MG63 (cell line): ENCODE measurements at places on chromosomes 4 and X. TPM values are rescaled to one million over a fixed set of nuclear protein-coding genes. Genes with fewer than 3 reads are reported as not detected.

GRCh38 chr4:26736621-26737020 is 124.0 kb upstream of the STIM2 start:
- no peak for DNase-seq

- peak; percentile 48 for DNase-seq
Measured at GRCh38 chrX:31483336-31483735, 411.5 kb upstream of the FTHL17 start.

The KLHL4 gene
- total RNA-seq = 1.4 TPM in 1 of 2 replicates, not detected in the other

- no peak for DNase-seq
Measured at GRCh38 chrX:118644378-118644777, 83.0 kb upstream of the IL13RA1 start.

The GAGE10 gene
- total RNA-seq = not detected in 2 replicates

GRCh38 chr4:8701126-8702019 is 108.8 kb downstream of the CPZ start:
- DNase-seq = no peak

The AKAP4 gene
- not detected in 2 replicates for total RNA-seq

The CT83 gene
- not detected in 2 replicates for total RNA-seq

GRCh38 chr4:75745161-75745560 is 20.8 kb downstream of the USO1 start:
- DNase-seq = no peak

The GSX2 gene
- not detected in 2 replicates for total RNA-seq

DNA sequence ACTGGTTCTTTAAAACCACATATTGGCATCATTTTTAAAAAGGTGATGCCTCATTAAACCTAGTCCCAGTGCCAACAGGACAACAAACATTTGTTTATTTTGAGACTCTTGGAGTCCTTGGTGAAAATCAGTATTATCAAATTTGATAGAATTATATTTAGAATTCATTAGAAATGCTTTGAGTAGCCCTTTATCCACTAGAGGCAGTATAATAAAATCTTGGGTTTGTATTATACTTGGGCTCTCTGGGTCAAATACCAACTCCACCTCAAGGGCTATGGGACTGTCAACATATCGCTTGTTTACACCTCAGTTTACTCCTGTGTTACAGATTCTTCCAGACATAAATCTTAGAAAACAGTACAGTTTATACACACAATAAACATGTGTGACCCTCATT is 335.7 kb upstream of the FSTL5 start:
- DNase-seq = no peak

The NHSL2 gene
- total RNA-seq = not detected in 2 replicates

The GAGE12E gene
- not detected in 2 replicates for total RNA-seq

The XKRX gene
- not detected in 2 replicates for total RNA-seq

DNA sequence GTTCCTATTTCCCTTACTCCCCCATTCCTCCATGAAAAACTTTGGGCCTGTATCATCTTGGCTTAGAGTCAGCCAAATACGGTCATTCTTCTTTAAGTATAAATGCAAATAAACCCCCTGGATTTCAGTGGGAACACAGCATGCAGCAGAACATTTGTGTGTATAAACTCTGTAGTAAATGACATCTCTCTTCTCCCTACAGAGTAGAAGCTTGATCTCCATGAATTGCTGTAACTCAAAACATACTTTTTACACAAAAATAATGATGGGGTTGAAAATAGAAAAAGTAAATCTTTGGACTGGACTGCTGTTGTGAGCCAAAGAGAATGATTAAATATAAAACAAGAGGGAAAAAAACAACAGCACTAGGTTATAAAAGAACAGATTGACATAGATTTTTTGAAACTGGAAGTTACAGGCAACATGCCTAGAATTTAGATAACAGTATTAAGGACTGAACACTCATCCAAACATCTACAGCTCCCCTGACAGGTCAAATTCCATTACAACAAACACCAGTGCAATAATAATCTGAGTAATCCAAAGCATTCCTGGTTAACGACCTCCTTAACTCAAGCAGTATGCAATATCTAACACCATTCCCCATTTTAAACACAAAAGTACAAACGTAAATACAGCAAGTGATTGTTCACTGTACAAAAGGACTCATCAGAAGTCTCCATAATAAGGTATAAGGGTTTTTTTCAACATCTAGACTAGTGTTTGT is 30.7 kb downstream of the TSPAN5 start:
- DNase-seq = no peak

DNA sequence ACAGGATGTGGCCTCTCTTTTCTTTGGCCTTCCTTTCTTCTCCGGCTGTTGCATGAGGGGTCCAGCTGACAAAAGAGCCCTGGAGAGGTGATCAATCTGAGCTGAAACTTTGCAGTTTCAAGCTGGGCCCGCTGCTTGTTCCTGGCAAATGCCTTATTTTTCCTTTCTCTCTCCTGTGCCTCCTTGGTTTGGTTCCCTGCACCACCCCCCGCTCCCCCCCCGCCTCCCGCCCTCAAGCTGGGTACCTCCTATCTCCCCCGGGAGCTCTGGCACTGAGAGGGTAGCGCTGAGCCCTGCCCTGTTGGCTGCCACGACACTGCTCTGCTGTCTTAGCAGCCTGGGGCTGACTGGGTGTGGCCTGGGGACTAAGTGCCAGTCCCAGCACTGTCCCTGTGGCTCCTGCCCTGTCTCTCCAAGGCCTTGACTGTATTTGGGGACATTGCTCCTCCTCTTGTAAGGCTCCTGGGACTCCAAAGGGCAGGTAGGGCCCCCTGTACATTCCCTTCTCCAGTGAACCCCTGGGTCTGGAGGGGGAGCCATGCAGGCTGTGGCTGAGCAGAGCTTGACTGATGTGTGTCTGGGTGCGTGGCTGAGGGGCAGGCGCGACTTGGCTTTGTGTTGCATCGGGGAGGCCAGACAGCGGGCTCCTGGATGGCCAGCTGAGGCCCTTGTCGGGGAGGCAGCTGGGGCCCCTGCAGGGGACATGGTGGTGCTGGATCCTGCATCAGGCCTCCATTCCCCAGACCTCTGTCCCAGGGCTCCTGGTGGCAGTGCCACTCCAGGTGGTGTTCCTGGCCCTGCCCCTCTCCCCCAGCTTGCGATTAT is 1.1 kb downstream of the PLXNA3 start:
- peak; percentile 22 for DNase-seq

GRCh38 chr4:130044788-130045531 is 949.0 kb downstream of the C4orf33 start:
- no peak for DNase-seq

The EPGN gene
- not detected in 2 replicates for total RNA-seq

The UGT2B17 gene
- not detected in 2 replicates for total RNA-seq

DNA sequence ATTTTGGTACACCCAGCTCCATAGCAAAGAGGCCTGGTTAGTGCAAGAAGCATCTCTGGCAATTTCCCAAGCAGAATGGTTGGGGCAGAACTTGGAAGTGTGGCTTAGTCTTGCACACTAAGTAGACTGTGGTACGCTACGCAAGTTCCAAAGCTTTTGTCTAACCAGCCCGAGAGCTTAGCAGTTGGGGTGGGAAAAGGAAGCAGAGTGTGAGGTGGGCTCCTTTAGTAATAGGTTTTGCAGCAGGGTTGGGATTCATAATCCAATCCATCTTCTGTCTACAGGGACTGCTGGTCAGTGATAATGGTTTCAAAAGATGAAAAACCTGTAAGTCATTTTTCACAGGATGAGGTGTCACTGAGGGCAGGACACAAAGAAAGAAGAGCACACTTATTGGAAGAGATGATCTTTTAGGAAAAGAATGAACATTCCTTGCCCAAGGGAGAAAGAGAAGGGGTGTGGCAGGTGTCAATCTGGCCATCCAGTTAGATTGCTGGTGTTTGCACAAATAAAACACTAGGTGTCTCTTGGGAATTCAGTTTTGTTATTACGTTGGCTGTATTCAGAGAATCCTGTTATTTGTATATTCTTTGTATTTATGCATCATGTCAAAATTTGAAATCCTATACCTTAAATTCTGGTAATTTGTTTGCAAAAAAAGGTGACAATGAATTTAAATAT is 244.3 kb downstream of the GPAT3 start:
- no peak for DNase-seq

The GLOD5 gene
- total RNA-seq = not detected in 2 replicates

The ABLIM2 gene
- 1.1 and 1.2 TPM in 2 replicates for total RNA-seq

DNA sequence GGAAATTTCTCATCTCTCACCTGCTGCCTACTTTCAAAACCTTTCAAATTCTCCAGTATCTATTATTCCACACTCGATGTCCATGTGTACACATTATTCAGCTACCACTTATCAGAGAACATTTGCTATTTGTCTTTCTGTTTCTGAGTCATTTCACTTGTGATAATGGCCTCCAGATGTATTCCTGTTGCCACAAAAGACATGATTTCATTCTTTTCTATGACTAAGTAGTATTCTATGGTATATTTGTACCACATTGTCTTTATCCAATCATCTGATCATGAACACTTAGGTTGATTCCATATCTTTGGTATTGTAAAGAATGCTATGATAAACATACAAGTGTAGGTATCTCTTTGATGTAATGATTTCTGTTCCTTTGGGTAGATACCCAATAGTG is 310.1 kb upstream of the SPOCK3 start:
- DNase-seq = no peak

GRCh38 chr4:59060895-59061294 is 1950.7 kb upstream of the IGFBP7 start:
- DNase-seq = no peak

DNA sequence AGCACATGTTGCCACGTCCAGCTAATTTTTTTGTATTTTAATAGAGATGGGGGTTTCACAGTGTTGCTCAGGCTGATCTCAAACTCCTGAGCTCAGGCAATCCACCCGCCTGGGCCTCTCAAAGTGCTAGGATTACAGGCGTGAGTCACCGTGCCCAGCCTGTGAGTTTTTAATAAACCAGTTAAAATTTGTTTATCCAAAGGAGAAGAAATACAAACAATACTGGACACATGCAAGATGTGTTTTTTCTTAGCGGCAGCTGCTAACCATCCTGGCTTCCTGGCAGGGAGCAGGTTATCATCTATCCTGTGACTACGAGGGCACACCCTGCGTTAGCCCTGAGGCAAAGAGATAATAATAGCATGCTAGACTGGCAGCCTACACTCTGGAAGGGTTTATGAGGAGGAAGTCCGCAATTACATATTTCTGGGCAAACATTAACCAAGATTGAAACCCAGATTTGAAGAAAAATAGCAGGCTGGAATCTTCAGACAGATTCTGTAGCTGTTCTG is 191.4 kb downstream of the SPRY1 start:
- DNase-seq = peak; percentile 94

The RTL5 gene
- 0.03 TPM in 1 of 2 replicates, not detected in the other for total RNA-seq

DNA sequence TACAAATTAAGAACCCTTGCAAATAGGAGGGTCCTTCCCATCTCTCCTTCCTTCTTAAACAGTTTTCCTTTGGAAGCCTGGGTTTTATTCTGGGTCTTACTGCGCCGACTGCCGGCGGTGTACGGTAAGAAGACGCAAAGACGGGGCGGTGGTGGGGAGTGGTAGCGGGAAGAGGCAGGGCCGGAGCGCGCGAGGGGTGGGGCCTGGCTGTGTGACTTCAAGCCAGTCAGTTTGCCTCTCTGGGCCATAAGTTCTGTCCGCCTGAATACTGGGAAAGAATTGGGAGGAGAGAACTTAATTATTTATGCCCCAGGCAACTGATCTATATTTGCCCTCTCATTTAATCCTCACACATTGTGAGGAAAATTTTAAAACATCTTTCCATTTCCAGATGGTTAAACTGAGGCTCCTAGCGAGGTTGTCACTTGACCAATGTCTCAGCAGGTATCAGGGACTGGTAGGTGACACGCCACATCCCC is 726 bp upstream of the KANTR start:
- DNase-seq = peak; percentile 76

The DCAF12L2 gene
- 1.4 TPM in 1 of 2 replicates, not detected in the other for total RNA-seq

The APOO gene
- 20.2 and 23.5 TPM in 2 replicates for total RNA-seq

DNA sequence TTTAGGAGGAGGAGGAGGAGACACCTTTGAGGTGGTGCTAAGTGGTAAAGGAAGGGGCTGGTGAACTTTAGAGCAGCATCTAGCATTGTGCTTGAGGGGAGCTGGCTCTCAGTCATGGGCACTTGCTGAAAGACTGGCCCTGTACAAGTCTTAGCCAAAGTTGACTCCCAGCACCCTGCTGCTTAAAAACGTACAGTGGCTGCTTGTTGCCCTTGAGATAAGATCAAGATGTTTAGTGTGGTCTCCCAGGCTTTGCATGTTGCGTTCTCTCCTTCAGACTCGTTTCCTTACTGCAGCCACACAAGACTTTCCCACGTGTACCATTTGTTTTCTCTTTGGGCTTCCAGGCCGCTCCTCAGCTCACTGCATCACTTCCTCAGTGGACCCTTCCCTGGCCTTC is 1.8 kb downstream of the MED28 start:
- DNase-seq = no peak

DNA sequence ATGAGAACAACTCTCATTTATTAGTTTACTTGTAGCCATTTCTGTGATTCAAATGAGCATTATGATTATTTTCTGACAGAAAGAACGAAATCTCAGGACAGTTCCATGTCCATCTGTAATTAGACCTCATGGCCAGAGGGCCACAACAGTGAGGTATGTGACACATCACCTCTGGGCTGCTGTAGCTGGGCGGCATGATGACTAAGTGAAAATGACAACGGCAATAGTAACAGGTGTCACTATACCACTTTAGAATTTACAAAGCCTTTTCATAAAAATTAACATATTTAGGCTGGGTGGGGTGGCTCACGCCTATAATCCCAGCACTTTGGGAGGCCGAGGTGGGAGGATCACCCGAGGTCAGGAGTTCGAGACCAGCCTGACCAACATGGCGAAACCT is 252.6 kb downstream of the CBR4 start:
- no peak for DNase-seq

DNA sequence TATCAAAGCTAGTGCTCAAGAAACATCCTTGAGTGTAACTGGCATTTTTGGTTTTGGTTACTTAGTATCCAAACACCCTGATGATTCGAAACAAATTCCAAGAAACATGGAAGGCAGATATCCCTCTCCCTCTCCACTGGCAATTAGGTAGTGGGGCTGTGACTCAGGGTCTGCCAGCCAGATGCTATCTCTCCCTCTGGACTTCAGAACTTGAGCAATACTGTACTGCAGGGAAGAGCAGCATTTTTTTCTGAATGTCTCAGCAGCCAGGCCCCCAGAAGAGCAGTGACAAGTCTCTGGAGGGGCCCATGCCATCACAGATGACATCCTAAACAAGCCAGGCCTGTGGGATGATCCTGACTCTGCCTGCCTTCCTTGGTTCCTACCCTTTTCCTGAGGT is 37.3 kb upstream of the BCORL1 start:
- DNase-seq = no peak
